ENCODE measurements at places on chromosomes 1 and 21.

GRCh38 chr1:116323491-116323890 lies 49.6 kb upstream of the ATP1A1 start:
- DNase-seq = no peak

DNA sequence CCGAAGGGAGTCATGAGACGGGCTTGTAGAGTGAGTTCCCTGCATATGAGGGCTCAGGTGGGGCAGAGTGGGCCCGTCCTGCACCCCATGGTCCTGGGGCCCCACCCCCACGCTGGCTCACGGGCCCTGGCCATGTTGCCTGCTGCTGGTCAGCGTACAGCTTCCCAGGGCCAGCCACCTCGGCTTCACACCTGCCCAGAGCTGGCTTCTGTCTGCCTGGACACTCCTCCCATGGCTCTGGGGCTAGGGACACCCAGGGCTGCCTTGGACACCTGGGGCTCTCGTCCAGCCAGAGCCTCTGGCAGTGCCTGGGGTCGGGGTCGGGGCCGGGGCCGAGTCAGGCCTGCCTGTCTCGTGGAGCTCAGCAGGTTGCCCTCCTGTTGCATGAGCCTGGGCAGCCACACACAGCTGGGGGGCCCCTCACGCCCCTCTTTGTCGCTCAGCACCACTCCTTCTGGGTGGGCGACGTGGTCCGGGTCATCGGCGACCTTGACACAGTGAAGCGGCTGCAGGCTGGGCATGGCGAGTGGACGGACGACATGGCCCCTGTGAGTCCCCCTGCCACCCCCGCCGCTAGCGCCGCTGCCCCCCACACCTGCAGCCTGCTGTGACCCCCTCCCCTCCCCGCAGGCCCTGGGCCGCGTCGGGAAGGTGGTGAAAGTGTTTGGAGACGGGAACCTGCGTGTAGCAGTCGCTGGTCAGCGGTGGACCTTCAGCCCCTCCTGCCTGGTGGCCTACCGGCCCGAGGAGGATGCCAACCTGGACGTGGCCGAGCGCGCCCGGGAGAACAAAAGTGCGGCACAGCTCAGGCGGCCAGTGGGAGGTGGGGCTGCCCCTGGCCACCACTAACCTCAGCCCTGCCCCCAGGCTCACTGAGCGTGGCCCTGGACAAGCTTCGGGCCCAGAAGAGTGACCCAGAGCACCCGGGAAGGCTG lies 5.5 kb upstream of the MMP23B start:
- no peak for DNase-seq

DNA sequence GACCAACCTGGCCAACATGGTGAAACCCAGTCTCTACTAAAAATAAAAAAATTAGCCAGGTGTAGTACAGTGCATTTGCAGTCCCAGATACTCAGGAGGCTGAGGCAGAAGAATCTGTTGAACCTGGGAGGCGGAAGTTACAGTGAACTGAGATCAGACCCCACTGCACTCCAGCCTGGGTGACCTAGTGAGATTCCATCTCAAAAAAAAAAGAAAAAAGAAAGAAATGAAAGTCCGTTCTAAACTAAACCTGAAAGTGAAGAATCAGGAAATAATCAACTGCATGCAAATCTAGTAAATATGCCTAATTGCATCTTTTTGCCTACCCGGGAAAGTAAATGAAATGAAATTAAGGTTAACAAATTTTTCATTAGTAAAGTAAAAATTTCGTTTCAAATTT lies 99.6 kb downstream of the ZZZ3 start:
- no peak for DNase-seq

GRCh38 chr1:15304708-15305467 lies 57.9 kb downstream of the FHAD1 start:
- peak; percentile 73 for DNase-seq

- no peak for DNase-seq
Observed at GRCh38 chr1:66489972-66490601, 43.9 kb upstream of the SGIP1 start.

- no peak for DNase-seq
Observed at GRCh38 chr1:94658221-94658620, 116.7 kb upstream of the F3 start.

- DNase-seq = no peak
Observed at GRCh38 chr1:239682046-239682445, 295.7 kb downstream of the CHRM3 start.

DNA sequence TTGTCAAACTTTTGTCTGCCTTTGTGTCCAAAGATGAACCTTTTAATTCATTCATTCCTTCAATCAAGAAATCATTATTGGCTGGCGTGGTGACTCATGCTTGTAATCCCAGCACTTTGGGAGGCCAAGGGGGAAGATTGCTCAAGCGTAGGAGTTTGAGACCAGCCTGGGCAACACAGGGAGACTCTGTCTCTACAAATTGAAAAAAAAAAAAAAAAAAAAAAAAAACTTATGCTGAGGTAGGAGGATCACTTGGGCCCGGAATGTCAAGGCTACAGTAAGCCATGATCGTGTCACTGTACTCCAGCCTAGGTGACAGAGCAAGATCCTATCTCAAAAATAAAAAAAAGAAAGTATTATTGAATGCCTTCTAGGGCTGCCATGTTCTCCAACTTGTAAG lies 51.3 kb upstream of the CXADR start:
- no peak for DNase-seq

DNA sequence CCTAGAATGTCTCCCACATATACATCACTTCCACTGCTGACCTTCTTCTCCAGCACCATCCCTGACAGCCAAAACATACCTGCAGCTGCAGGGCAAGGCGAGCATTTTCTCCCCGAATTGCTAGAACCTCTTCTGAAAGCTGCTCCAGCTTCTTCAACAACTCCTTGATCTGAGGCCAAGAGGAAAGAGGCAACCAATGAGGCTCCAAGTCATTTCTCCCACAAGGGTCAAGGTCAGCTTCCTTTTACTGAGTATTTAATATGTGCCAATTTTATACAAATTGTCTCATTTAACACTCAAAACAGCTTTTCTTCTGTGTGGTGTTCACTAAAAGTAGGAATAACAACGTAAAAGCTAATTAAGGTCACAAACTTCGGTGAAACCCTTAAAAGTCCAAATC lies 9.4 kb upstream of the PIAS3 start:
- DNase-seq = no peak

- DNase-seq = no peak
Observed at GRCh38 chr21:37193006-37193405, 74.1 kb downstream of the VPS26C start.

DNA sequence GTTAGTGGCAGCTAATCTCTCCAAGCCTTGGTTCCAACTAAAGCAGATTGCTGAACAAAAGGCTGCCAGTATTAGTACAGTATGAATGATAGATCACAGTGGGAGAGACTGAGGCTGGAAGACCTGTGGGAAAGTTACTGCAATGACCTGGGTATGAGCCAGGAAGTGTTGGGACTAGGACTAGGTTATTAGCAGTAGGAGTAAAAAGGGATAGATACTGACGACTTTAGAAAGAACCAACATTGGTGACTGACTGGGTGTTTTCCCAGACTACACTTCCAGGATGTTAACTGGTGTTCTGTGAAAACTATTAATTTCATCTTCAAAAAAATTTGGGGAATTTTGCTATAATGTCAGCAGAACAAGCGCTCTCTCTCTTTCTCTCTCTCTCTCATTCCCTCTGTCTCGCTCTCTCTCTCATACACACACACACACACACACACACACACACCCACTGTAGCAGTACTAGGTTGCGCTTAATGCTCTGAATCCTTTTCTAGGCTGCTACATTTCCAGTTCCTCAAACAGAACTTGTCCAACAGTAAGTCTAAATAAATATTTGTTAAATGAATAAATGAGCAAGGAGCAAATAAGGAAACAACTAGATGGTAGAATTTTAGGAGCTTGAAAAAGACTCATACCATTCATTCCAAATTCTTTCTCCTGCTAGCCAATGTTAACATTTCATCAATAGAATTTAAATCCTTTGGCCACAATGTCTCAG lies 47.6 kb upstream of the RGS8 start:
- no peak for DNase-seq

DNA sequence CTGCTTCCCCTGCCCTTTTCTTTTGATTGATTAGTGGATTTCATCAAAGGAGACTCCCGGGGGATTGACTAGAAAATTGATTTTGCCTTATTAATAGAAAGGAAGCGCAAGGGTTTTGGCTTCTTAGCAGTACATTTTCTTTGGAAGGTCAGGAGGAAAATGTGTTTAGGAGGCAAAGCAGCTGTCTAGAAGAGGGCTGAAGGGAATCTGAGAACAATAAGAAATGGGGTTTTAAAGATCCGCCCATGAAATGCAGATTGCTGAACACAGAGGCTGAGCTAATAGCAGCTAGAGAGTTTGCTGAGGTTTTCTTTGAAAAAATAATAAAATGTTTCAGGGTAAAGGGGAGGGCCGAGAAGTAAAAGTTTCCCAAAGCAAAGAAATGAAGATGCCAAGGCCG lies 4.9 kb downstream of the SERTAD4 start:
- no peak for DNase-seq

GRCh38 chr1:152374451-152374850 lies 14.6 kb upstream of the FLG2 start:
- no peak for DNase-seq

DNA sequence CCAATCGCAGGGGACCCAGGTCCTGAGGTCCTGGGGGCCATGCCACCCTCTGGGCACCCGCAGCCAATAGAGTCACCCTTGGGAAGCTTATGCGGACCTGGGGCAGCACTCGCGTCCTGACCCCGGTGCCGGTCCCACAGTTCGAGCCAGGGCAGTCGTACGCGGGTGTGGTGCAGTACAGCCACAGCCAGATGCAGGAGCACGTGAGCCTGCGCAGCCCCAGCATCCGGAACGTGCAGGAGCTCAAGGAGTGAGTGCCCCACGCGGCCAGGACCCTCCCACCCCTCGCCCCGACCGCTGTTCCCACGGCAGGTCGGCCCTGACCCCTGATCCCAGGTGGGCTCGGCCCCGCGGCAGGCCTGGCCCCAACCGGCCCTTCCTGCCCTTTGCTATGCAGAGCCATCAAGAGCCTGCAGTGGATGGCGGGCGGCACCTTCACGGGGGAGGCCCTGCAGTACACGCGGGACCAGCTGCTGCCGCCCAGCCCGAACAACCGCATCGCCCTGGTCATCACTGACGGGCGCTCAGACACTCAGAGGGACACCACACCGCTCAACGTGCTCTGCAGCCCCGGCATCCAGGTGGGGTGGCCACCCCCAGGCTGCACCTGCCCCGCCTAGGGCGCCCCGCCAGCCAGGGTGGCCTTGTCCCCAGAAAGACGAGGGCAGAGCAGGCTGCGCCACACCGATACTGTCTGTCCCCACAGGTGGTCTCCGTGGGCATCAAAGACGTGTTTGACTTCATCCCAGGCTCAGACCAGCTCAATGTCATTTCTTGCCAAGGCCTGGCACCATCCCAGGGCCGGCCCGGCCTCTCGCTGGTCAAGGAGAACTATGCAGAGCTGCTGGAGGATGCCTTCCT lies 20.5 kb downstream of the COL6A1 start:
- DNase-seq = no peak

DNA sequence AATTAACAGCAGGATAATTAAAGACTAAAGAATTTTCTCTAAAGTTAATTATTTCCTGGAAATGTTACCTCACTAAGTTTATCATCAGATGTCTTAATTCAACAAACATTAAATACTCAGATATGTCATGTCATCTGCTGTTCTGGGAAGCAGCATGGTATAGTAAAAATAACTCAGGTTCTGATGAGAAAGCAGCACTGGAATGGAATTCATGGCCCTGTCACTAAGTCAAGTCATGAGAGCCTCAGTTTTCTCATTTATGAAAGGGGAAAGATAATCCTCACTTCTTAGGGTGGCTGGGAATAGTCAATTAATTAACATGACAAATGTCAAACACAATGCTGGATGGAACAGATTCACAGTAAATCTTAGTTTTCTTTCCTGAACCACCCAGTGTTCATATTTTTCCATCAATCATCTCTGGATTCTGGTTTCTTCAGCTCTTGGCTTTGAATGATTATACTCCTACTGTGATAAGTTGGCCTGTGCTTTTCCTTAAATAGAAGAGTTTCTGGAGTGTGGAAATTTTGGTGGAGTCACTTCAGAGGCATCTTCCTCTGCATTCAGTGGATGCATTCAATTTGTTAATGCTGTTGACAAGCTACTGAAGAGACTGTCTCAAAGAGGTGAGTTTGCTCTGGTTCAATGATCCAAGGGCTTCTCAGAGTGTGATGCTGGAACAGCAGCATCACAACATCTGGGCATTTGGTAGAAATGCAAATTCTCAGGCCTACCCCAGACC lies 319.4 kb downstream of the KCNH1 start:
- DNase-seq = no peak

DNA sequence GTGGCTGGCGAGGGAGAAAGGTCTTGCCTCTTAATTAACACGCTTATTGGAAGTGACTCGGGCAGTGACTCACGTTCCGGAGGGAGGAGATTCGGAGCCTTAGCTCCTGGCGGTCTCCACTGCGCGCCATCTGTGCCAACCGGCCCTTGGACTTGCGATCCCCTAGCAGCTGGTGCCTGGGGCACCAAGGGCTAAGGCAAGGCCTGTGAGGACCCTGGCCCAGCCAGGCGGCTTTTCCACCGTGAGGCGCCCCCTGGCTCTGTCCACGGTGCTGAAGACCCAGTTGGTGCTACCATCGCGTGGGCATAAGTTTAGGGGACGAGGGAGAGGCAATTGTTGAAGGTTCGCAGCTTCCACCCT lies 1.3 kb upstream of the SYT6 start:
- DNase-seq = no peak

GRCh38 chr1:190367200-190367599 lies 110.5 kb downstream of the BRINP3 start:
- no peak for DNase-seq

DNA sequence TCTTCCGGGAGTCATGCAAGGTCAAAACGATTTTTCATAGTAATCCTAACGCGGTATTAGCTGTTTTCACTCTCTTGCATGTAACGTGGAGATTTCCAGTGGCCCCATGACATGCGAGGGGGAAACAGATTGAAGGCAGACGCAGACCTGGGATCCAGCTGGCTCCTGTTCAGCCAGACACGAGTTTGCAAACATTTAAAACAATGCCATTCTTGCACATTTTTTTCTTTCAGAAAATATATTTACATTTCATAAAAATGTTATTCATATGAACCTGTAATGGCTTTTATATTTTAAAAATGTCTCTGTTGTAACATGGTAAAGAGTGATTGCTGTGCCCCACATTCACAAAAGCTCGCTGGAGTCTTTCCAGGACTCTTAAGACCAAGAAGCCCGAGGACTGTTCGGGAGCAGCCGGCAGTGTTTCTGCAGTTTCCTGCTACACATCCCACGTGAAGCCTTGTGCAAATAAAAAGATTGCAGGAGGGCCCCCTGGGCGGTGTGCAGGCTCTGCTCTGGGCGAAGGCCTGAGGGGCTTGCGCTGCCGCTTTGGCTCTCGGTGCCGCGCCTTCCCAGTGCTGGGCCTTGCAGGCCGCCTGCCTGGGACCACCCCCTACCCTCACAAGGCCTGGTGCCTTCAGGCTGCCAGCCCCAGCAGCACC lies 184.9 kb downstream of the DYRK1A start:
- no peak for DNase-seq

GRCh38 chr1:115337633-115338456 lies at the start of gene NGF:
Gene NGF (minus strand): TSS chr1:115338249. CDS start chr1:115286795, 51,454 bp downstream.
- DNase-seq = no peak

DNA sequence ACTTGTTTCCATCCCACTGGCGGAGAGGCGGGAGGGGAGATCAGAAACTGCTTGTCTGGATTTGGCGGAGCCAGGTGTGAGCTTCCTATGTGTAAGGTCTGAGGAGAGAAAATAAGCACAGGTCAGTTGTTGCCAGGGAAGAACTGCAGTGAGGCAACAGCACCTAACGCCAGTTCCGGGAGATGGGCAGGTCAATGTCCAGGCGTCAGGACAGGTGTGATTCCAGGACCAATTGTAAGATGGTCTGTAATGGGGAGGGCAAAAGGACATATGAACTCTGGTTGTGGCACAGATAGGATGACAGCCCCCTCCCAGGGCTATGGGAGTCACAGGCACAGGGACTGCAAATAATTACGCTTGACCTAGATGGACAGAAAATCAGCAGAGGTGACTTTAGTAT lies 9.6 kb upstream of the KCNE1 start:
- no peak for DNase-seq

GRCh38 chr1:62823556-62823955 lies 39.6 kb downstream of the ATG4C start:
- DNase-seq = no peak

Data from stimulated activated CD4-positive, alpha-beta T cell treated with anti-CD3 and anti-CD28 coated beads, Interleukin-4, amount 100 ng/mL, for 4 hours (primary cell).